ENCODE measurements at places on chromosomes 5 and 9.

- H3K4me3 ChIP-seq = no peak overlapping the region
- no peaks in the 10 kb centered on the region for H3K36me3 ChIP-seq
- H3K27me3 ChIP-seq = no peaks in the 10 kb centered on the region
- H3K27ac ChIP-seq = no peak overlapping the region
- no peaks in the 10 kb centered on the region for H3K4me1 ChIP-seq
- no peak for DNase-seq
Measured at GRCh38 chr5:91332267-91333045, 50.7 kb downstream of the ARRDC3 start.

GRCh38 chr9:20740929-20741582 lies 57.0 kb downstream of the FOCAD start:
- no peaks in the 10 kb centered on the region for H3K4me1 ChIP-seq
- no peaks in the 10 kb centered on the region for H3K27me3 ChIP-seq
- H3K27ac ChIP-seq = no peak overlapping the region
- DNase-seq = no peak
- H3K36me3 ChIP-seq = peaks cover 4% of the 10 kb centered on the region

- no peak for DNase-seq
- H3K4me3 ChIP-seq = no peak overlapping the region
- H3K36me3 ChIP-seq = no peaks in the 10 kb centered on the region
Measured at GRCh38 chr9:103898550-103898949, 195.6 kb upstream of the SMC2 start.

- no peaks in the 10 kb centered on the region for H3K4me1 ChIP-seq
- H3K4me3 ChIP-seq = no peak overlapping the region
- no peaks in the 10 kb centered on the region for H3K27me3 ChIP-seq
Measured at GRCh38 chr5:2983583-2984300, 232.3 kb upstream of the IRX2 start.

DNA sequence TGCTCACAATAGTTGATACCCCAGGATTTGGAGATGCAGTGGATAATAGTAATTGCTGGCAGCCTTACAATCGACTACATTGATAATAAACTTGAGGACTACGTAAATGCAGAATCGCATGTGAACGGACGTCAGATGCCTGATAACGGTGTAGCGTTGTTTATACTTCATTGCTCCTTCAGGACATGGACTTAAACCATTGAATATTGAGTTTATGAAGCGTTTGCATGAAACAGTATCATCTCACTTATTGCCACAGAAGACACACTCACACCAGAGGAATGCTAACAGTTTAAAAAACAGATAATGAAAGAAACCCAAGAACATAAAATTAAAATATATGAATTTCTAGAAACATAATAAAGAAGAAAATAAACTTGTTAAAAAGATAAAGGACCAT lies 101.6 kb downstream of the GABBR2 start:
- H3K36me3 ChIP-seq = no peaks in the 10 kb centered on the region
- H3K27ac ChIP-seq = no peak overlapping the region
- no peaks in the 10 kb centered on the region for H3K27me3 ChIP-seq
- no peak for DNase-seq

DNA sequence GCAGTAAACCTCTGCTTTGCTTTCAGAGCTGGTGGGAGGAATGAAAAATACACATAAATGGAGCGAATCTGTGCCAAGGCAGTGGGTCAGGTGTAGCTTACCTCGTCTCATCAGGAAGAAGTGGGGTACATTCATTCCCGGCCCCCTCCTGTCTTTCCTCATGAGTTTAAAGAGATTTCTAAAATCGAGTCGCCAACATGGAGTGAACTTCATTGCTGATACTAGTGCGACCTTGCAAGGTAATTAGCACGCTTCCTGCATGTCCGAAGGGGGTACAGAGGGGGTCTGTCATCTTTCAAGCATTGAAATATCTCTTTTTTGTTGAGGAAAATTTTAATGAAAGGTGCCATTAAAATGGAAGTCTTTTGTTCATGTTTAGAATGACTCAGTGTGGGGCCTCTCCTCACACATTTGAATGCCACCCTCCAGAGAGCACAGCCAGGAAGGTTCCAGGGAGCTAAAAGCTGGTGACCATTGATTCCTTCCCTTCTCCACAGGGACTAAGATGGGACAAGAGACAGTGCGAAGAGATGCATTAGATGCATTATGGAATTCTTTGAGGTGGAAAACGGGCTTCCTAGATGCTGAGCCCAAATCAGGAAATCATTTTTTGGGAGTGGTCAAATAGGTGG lies 114.2 kb downstream of the IRX1 start:
- H3K36me3 ChIP-seq = no peaks in the 10 kb centered on the region
- no peaks in the 10 kb centered on the region for H3K27me3 ChIP-seq
- H3K4me1 ChIP-seq = no peaks in the 10 kb centered on the region
- no peak overlapping the region for H3K4me3 ChIP-seq
- H3K27ac ChIP-seq = no peak overlapping the region

DNA sequence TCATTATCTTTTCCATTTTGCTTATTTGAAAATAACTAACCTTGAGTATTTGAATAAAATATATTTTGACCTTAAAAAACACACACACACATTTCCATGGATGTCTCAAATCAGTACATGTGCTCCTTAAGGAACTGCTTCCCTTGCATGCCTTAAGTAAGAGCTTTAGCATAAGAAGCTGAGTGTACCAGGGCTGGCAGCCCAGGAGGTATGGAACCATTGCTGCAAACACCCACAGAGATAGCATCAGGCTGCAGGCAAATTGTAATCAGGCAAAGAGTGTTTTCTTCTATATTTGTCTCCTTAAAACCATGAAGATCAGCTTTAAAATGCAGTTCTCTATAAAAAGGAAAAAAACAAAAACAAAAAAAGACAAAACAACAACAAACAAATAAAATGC lies 160.6 kb downstream of the PLK2 start:
- no peak overlapping the region for H3K27ac ChIP-seq
- no peaks in the 10 kb centered on the region for H3K4me1 ChIP-seq
- H3K36me3 ChIP-seq = no peaks in the 10 kb centered on the region
- no peak overlapping the region for H3K4me3 ChIP-seq
- H3K27me3 ChIP-seq = no peaks in the 10 kb centered on the region
- no peak for DNase-seq
